ENCODE measurements at places on chromosomes 5 and 9.
A peak's percentile ranks its signal among the peaks of the same experiment; 100 is the strongest.

GRCh38 chr9:86655147-86655546 is 292.2 kb downstream of the GAS1 start:
- no peak for DNase-seq

- no peak for DNase-seq
Observed at GRCh38 chr5:127012916-127013315, 17.4 kb downstream of the MARCHF3 start.

GRCh38 chr9:97557606-97558095 is 56.2 kb downstream of the TMOD1 start:
- DNase-seq: no peak

DNA sequence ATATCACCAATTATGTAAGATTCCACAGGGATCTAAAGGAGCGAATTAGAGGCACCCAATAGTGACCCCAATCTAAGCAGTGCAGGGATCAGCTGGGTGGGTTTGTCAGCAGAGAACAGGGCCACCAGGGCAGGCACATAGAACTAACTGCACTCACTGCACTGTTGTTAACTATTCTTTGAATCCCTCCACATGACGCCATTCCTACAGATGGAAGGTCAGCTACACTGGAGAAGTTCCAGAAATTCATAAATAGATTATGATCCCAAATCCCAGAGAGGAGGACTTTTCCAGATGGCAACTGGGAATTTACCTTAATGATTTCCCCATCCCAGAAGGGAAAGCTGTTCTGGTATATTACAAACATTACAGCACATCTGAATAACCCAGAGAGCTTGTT is 84.2 kb downstream of the THBS4 start:
- no peak for DNase-seq

- no peak for DNase-seq
Observed at GRCh38 chr5:166349046-166349445, 1942.4 kb upstream of the WWC1 start.

GRCh38 chr9:137217276-137218211 is 4.5 kb downstream of the RNF208 start:
- peak; percentile 76 for DNase-seq

DNA sequence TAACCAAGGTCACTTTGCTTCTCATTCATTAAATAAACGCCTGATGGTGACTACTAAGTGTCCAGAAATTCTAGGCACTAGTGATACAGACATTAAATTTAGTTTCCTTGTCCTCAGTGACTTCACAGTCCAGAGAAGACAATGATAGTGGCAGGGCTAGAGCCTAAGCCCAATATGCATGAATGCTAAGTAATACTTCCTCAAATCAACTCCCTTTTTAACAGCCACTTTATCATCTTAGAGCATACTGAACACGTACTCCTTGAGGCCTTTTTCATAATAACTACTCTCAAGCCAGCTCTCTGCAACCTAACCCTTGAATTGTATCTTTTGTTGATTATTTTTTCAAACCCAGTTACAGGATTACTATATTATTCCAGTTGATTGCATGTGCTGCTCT is 74.1 kb downstream of the STX17 start:
- DNase-seq: peak; percentile 24

DNA sequence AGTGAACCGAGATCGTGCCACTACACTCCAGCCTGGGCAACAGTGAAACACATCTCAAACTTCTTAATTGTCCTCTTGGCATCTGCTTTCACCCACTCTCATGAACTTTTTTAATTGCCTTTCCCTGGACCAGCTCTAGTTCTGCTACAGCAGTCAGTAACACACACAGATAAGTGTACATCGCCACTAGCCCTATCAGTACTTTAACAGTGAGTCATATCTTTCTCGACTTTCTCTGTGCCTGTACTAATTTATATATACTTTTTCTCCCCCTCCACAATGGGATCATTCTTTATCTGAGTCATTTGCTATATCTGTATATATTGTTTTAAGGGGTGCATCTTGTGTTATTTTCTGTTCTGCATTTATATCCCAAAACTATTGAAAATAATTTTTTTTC is 6.7 kb downstream of the CDC37L1 start:
- no peak for DNase-seq

DNA sequence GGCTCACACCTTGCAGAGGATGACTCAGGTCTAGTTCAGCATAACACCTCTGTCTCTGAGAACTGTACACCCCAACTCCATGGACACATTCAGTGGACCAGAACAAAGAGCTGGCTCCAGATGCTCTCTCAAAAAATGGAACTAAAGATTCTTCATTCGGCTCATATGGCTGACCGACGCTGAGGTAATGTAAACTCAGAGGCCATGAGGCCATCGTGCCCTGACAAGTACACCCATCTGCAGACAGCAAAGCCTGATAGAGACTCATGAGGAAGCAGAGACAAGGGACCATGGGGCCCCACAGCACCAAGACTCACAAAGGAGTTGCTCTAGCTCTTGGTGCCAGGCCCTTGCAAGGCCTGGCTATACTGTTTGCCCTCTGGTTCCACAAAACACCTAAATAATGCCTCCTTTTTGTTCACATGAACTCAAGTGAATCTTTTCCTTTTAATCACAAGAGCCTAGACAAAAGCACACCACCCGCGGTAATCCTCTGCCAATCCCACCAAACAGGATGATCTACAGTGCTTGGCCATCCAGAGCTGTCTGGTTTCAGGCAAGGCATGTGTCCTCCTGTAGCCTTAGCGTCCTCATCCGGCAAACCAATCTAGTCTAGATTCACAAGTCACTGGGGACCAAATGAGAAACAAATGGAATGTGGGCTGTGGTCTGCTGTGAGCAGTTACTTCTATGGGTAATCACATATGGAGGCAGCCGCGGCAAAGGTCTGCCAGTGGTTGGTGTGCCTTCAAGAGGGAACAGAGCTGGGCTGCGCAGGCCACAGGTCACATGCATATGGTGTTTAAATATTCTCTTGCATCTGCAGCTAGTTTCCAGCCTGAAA is 22.7 kb downstream of the MED27 start:
- no peak for DNase-seq

- no peak for DNase-seq
Observed at GRCh38 chr9:86941197-86941596, 6.1 kb downstream of the GAS1 start.

- no peak for DNase-seq
Observed at GRCh38 chr9:7117676-7118561, 360.1 kb downstream of the KDM4C start.

GRCh38 chr9:17280350-17281012 is 145.6 kb downstream of the CNTLN start:
- DNase-seq: no peak

DNA sequence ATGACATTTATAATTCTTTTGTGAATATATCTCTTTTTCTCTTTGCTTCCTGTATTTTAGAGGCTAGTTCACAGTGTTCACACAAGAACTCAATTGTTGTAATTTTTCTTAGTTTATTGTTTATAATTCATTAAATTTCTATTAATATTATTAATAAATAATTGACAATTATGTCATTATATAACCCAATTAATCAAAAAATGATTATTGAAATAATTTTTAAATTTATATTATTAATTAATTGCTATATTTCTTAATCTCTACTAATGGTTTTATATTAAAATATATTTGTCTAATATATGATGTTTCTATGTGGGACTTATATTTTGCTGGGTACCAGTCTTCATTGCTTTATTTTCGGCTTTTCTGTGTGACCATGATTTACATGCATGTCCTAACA is 618.4 kb downstream of the CDH9 start:
- DNase-seq: no peak

- DNase-seq: no peak
Observed at GRCh38 chr9:18638371-18639249, 164.7 kb downstream of the ADAMTSL1 start.

GRCh38 chr5:98929710-98930298 is 997 bp upstream of the CHD1 start:
- DNase-seq: peak; percentile 92

DNA sequence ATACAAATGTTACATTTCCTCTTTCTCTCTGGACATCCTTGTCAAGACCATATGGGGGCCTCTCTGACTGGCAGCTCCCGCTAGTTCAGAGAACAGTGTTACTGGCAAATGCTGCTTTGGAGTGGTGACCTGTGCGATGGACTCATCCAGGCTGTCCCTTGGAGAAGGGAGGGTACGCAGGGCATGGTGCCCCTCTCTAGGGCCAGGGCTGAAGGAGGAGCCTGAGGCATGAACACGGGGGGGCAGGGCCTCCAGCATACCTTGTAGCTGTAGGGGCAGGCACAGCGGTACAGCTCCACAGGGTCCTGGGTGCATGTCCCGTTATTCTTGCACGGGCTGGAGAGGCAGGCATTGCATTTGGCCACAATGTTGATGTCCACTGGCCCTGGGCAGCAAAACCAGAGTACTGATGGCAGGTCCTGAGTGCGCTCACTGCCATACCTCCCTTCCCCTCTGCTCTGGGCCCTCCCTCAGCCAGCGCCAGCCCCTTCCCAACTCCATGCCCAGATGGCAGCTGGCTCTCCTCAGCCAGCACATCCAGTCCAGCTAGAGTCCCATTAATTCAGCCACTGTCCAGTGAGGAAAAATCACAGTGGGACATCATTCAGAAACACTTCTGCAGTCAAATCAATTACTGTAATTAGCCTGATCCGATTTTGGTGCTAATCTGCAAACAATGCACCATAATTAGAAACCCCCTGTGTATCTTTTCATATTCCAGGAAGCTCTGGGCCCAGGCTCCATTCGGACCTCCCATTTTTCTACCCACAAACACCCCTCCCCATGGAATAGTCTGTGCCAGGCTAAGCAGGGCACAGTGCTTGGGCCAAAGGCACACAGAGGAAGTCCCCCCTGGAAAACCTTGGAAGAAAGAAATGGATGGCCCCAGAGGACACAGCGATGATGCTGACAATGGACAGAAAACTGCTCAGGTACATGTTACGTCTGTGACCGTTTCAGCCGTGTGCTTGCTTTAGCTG is 128.8 kb upstream of the PANK3 start:
- no peak for DNase-seq

- DNase-seq: no peak
Observed at GRCh38 chr9:126587187-126588185, 26.2 kb upstream of the LMX1B start.

GRCh38 chr5:107889387-107889786 is 218.7 kb upstream of the EFNA5 start:
- DNase-seq: no peak

DNA sequence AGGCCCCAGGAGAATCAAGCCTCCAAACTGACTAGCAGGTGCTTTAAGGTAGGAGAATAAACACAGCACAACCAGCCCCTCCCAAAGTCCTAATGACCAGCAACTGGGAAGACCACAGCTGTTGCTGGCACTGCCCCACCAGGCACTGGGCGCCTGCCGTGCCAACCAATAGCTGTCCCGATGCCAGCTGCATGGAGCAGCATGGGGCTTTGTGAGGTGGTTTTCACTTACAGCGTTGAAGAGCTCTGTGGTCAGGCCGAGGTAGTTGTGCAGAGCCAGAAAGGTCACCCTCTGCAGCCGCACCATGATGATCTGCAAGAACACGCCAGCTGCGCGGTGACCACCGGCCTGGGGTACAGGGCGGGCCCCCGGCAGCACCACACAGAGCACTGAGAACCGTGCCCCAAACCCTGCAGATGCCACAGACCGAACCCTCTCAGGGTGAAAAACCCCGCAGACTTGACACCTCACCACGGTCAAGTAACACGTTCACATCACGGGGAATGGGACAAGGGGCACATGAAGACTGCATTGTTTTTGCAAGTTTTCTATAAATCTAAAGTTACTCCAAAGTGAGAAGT is 28.7 kb downstream of the PNPLA7 start:
- no peak for DNase-seq

- DNase-seq: no peak
Observed at GRCh38 chr9:73799446-73799845, 647.8 kb downstream of the ANXA1 start.

DNA sequence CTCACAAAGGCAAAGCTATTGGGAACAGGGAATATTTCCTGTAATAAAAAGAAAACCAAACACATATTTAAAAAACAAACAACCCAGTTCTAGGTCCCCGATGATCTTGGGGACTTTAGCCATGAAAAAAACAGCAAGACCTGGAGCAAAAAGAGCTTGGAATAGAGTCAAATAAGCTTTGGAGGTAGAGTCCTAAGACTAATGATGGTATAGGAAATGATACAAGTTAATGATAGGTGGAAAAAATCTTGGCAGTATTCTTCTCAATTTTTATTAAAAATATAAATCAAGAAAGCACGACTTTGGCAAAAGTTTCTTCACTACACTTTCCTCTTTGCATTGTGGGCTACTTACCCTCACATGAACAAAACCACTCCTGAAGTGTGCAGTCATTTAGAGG is 481.5 kb downstream of the EBF1 start:
- no peak for DNase-seq

DNA sequence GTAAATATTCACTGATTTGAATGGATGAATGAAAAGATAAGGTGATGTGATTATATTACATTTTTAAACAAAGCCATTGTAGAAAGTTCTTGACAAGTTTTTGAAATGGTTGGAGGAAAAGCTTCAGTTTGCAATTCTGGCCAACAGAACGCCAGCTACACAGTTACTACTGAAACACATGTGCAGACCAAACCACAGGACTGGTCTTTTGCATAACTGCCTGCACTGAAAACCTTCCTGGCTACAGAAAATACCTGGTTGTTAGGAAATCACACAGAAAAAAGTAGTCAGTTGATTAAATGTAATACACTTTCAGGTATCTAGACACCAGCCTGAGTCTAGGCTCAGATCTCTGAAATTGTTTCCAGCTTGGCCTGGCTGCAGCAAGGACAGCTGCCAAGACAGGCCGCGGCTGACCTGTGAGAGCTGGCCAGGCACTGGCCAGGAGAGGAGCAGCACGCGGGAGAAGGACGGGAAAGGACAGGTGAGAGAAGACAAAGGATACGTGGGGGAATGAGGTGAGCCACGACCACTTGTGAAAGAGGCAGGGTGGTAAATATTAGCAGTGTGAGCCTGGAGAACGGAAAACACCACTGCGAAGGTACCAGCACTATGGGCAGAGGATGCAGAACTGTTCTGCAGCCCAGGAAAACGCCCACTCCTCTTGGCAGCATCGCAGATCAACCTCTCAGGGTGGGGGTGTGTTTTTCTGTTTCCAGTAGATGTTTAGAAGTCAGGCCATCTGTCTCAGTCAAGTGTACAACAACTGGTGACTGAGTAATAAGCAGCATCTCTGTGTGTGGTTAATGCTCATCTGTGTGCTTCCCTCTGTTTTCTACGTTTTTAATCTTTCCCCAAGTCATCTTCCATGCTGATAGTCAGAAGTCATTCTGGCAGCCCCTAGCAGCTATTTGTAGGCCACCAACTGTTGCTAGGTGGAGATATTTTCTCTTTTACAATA is 137.4 kb downstream of the SCAMP1 start:
- DNase-seq: no peak

- DNase-seq: no peak
Observed at GRCh38 chr9:113910036-113910639, 34.0 kb downstream of the ZNF618 start.

GRCh38 chr9:3750321-3750720 is 224.5 kb upstream of the RFX3 start:
- no peak for DNase-seq

DNA sequence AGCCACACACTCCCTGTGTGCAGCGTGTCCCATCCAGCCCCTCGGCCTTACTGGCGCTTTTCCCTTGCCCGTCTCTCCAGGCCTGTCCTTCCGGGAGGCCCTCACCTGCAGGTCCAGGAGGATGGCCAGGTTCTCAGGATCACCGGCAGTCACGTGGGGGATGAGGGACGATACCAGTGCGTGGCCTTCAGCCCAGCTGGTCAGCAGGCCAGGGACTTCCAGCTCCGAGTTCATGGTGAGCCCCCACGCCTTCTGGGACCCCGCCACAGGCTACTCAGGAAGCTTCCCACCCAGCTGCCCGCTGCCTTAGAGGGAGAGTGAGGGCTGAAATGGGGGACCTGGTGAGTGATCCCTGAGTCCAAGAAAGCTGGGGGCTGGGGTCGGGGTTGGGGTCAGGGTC is 85.8 kb downstream of the HMCN2 start:
- no peak for DNase-seq

- no peak for DNase-seq
Observed at GRCh38 chr5:132260051-132260450, 2.6 kb downstream of the PDLIM4 start.

Measured in Kasumi-1 (cell line).